ENCODE measurements at places on chromosomes 11 and 22.
A peak's percentile ranks its signal among the peaks of the same experiment; 100 is the strongest.

DNA sequence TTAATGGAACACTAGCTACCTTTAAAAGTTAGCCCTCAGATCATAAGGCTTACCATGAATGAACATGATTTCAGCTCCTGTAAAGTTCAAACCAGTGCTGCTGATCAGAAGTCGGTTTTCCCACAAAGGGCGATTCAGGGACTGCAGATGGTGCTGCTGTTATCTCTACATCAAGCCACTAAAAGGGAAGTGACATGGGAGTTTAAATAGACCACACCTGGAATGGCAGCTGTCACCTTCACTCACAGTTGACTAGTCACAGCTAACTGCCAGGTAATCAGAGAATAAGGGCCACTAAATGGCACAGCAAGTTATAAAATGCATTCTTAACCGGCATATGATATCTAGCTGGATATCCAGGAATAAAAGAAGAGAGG lies 581.1 kb upstream of the ARHGAP42 start:
- no peak for DNase-seq

- DNase-seq, result no peak
Measured at GRCh38 chr11:80330264-80330663, 889.4 kb upstream of the TENM4 start.

DNA sequence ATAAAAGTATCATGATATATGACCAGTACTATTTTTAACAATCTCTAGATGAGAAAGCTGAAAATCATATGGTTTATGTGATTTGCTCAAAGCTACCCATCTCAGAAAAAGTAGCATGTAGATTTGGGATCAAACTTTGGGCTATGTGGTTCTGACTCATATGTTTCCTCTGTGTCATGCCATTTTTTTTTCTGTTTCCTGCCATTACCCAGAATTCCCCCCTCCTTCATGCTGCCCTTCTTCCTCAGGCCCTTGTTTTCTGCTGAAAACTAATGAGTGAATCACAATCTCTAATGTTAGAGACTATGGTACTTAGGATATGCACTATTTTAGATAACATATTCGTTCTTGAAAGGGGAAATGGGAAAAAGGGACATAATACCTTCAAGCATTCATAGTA lies 80.7 kb downstream of the JRKL start:
- DNase-seq, result no peak

- peak; percentile 1 for DNase-seq
Measured at GRCh38 chr11:79052544-79052943, 388.3 kb downstream of the TENM4 start.

- peak; percentile 87 for DNase-seq
Measured at GRCh38 chr11:61899146-61899841, 7.9 kb upstream of the FADS3 start.

DNA sequence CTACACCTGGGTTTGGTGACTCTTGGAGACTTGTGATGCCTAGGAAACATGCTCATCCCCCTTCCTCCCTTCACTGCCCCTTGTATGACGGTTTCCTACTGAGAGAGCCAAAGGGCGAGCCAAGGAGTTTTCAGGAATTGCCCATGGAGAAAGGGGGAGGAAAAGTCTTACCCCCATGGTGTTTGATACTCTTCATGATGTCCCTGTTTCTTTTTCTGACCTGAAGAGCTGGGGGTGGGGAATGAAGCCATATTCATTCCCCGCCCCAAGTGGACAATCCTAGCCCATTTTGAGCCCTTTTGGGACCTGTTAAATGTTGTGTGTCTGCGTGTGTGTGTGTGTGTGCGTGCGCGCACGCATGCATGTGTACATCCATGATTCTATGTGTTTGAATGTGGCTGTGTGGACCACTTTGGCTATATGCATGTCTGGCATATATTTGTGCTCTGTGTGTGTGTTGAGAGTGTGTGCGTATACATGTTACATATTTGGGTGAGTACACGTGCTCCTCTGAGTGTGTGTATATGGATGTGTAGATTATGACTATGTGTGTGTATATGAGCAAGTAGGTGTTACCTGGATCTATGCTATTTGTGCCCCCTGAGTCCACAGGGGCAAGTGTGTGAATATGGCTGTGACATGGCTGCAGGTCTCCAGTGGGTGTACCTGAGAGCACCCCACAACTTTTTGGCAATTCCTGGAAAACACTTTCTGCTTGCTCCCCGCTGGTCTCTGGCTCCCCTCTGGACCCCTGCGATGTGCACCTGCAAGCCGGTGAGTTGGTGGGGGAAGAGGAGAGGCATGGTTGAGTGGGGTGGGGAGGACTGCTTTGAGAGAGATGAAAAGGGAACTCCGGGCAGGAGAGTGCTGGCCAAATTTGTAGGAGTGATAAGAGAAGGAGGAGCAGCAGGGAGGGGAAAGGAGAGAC lies 24.6 kb downstream of the OTOG start:
- no peak for DNase-seq

DNA sequence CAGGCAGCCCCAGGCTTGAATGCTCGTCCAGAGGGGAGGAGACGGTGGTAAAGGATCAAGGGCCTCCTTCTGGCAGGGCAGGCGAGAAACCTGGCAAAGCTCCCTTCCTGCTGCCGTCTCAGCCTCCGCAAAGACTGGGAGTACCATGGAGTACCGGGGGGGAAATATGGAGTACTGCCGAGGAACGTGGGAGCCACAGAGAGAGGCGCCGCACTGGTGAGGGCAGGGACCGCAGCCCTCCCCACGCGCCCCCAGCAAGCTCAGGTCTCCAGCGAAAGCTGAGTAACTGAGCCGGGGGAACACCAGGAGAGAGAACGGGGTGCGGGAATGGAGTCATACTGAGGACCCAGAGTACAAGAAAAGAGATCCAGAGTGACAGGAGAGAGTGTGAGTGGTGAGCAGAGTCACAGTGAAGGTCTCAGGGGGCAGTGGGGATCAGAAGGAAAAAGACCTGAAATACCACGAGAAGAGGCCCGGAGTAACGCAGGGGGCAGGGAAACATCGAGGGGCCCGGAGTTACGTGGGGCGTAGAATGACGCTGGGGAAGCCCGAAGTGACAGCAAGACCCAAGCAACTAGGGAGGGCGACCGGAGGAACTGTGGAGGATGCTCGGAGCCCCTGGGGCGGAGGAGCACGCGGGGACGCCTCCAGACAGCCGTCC lies 740 bp downstream of the EML3 start:
- peak; percentile 73 for DNase-seq

- no peak for DNase-seq
Measured at GRCh38 chr11:116997071-116997470, 101.2 kb downstream of the SIK3 start.

DNA sequence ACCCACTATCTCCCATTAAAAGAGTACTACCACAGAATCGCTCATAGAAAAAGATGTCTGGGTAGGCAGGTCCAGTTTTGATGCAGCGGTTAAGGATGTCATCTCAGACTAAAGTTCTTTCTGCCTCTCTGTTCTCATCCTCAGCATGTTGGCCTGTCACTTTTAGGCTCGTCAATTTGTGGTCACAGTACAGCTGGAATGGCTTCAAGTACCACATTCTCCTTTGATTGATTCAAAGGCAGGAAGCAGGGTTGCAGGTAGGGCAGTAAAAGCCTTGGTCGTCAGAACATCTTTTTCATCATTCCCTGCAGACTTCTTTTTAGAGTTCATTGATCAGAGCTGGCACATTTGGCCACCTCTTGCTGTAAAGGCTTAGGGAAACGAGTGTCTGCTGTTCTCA lies 28.7 kb downstream of the SDHD start:
- no peak for DNase-seq

GRCh38 chr11:34161812-34162492 lies 56.5 kb downstream of the NAT10 start:
- DNase-seq, result no peak

DNA sequence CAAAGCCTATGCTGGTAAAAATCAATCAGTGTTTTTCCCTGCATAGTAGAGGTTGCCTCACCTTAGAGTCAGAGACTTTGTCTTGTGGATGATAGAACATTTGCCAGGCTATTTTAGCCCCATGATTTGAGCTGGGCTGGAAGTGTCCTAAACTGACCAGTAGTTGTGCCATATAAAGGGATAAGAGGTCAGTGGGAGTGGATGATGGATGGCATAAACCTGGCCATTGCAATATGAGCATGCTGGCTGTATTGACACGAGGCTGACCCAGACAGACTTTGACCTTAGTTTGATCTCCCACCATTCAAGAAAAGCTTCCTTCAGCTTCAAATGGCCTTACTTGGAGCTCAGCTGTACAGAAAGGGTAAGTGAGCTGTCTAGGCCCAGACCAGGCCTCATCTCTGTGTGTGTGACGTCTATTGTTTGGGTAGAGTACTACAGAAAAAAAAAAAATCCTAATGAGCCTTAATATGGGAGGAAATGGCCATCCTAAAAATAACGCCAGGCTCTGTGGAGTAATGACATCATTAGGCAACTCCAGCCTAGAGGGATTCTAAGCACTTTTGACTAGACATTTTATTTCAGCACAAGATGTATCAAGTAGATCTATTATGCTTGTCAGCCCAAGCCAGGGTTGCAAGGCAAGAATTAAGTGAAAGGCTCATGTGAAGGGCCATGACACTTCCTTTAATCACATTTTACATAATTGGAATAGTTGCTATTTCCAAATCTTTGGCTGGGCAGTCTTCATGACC lies 51.3 kb upstream of the CADM1 start:
- no peak for DNase-seq

GRCh38 chr11:131454490-131454889 lies 84.1 kb downstream of the NTM start:
- DNase-seq, result no peak

- DNase-seq, result no peak
Measured at GRCh38 chr22:44372611-44373010, 59.9 kb upstream of the SHISAL1 start.

DNA sequence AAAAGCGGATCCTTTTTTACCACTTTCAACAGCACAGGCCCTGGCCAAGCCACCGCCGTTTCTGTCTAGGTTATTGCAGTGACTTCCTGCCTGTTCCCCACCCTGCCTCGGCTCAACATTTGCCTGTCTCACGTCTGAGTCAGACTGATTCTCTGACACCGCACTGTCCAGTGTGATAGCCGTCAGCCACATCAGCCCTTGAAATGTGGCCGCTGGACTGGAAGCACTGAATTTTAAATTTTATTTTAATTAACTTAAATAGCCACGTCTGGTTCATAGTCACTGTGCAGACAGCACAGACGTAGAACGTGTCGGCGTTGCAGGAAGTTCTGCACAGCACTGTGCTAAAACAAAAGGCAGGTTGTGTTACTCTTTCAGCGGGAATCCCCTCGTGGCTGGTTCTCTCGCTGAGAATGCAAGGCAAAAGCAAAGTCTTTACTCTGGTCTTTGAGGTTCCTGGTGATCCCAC lies 56.3 kb upstream of the ADSL start:
- DNase-seq, result peak; percentile 27

GRCh38 chr11:118068206-118068944 lies 8.5 kb upstream of the TMPRSS4 start:
- DNase-seq, result no peak

DNA sequence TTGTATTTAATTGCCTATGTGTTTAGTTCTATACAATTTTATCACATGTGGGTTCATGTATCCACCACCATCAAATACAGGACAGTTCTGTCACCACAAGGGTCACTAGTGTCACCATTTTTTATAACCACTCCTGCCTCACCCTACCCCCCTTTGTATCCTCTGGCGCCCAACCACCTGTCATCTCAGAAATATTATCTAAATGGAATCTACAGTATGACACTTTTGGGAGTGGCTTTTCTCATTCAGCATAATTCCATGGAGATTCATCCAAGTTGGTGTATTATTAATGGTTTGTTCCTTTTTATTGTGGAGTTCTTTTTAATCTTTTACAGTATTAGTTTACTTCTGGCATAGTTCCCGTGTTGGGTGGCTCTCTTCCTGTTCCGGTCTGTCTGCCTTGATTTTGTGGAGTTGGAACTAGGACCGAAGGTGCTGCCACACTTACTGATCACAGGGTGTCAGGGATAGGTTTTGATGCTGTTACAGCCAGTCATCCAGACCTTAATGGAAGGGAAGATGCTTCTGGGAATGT lies 58.5 kb downstream of the TNRC6B start:
- DNase-seq, result no peak

DNA sequence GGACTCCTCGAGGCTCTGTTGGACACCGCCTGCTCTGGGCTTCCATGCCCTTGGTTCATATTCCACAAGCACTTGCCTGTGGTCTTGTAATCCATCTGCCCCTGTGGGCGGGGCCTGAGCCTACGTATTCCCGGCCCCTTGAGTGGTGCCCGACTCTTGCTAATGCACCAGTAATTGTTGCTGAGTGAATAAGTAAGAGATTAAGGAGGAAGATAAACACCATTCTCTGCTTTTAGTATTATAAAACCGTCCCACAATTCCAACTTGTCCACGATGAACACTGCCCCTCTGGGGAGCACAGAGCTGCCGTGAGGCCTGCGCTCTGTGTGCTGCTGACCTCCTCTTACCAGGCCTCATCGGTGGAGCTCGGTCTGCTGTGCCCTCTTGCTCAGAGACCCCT lies 50.3 kb downstream of the MICAL2 start:
- DNase-seq, result no peak

DNA sequence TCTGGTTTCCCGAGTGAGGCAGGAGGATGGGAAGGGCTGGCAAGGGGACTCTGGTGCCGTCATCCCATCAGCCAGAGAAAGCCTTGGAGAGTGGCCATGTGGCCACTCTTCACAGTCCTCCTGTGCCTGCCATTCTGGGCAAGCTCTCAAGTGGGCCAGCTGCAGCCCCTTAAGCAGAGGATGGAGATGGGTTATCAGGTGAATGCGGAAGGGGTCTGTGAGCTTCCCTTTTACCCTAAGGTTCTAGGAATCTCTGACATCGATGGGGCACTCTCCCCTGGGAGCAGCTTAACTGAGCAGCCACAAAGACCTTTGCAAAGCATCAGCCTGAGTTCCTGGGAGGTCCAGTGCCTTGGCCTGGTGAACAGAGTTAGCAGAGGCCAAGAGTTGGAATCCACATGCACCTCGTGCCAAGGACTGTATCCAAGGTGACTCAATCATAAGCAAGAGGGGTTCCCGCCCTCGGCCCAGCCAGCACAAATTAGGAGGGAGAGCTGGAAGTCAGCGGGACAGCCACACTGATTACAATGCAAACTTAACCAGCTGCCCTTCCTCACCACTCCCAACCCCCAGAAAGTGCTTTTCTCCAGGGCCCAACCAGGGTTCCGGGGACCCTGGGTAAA lies 193.6 kb downstream of the BUD13 start:
- DNase-seq, result no peak

DNA sequence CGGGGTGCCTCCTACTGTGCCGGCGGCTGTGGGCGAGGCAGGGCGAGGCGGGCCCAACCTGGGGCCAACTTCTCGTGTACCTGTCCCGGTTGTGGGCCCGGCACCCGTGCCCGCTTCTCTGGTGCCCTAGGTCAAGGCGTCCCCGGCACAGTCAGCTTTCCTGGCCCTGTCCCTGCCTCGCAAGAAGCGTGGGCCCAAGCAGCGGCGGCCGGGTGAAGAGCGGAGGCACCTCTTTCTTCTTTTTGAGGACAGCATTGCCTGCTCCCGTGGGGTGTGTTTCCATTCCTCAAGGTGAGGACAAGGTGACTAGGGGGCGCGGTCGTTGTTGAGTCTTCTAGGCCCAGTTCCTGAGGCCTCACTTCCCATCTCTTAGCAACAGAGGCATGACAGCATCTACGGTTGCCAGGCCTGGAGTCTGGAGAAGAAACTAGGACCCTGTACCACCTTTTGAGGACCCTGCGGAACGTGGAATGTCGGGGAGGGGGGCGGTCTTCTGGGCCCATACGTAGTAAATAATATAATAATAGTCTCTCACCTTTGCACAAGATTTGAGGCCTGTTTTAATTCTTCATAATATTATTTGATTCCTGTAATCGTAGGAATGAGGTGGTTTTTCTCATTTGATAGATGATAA lies 418 bp downstream of the ACO2 start:
- peak; percentile 38 for DNase-seq

- no peak for DNase-seq
Measured at GRCh38 chr11:3684819-3685172, 13.6 kb upstream of the CHRNA10 start.
